ENCODE measurements at places on chromosomes 5 and 9. TPM values are rescaled to one million over a fixed set of nuclear protein-coding genes. Genes with fewer than 3 reads are reported as not detected.

DNA sequence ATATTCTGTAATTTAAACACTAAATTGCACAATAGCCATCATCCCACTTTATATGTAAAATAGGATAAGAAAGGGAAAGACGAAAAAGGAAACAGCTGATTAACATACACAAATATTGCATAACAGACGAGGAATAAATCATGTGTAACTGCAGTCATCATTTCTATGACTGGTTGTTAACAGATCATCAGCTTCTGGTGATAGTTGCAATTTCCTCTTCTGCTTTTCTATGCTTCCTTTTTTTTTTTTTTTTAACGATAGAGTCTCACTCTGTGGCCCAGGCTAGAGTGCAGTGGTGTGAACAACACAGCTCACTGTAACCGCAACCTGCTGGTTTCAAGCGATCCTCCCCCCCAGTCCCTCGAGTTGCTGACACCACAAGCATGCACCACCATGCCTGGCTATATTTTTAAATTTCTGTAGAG, 22.5 kb upstream of the JAKMIP2 start:
- no peak overlapping the region for H3K4me3 ChIP-seq
- H3K36me3 ChIP-seq = no peaks in the 10 kb centered on the region
- no peaks in the 10 kb centered on the region for H3K4me1 ChIP-seq
- peak; percentile 59 for ATAC-seq
- no peak overlapping the region for H3K27ac ChIP-seq

DNA sequence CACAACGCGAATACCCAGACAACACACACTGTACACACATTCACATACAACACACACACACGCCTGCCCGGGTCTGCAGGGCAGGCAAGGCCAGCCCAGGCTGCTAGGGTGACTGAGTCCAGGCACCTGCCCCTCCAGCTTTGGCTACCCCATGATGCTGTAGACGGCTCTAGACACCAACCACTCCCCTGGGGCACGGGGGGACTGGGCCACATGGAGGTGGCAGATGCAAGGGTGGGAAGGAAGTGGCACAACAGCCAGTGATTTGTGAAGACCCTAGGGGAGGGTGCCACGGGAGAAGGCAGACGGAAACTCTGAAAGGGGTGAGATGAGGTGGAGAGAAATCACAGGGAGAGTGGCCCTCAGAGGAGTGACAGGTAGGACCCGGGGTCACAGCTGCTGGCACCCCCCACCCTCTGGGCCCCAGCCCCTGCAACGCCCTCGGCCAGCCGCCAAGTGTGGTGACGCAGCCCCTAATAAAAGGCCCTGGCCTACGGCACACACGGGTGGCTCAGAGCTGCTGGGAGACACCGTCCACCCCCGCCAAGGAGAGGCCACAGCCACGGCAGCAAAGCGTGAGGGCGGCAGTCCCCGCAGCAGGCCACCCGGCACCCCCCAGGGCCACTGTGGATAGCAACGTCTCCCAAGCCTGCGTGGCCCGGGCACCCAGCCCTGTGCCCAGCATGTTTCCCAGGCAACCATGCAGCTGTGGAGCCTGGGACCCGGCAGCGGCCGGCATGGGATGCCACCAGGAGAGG, 6.6 kb upstream of the CCDC187 start:
- H3K27me3 ChIP-seq = peaks cover 3% of the 10 kb centered on the region
- H3K27ac ChIP-seq = no peak overlapping the region
- H3K4me1 ChIP-seq = no peaks in the 10 kb centered on the region
- H3K36me3 ChIP-seq = no peaks in the 10 kb centered on the region
- ATAC-seq = no peak
- H3K4me3 ChIP-seq = no peak overlapping the region

DNA sequence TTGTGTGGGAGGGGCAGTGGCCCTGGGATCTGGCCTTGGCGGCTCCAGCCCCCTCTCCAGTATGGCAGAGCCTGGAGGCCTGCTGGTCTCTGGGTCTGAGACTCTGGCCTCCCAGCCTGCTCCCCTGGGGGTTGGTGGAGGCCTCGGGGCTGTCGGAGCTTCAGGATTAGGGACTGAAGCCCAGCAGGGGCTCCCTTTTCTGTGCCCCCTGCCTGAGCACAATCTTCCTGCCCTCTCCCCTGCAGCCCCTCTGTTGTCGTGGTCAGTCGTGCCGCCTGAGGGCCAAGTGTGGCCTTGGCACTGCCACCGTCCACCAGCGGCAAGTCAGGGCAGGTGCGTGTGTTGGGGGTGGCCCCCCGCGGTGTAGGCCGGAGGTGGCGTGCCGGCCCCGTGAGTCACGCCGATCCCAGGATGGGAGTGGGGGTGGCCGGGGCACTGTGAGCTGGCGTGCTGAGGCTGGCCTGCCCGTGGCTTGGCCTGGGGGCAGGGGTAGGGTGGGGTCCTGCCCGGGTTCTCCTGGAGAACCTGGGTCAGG, 53.6 kb downstream of the RXRA start:
- H3K27me3 ChIP-seq = no peaks in the 10 kb centered on the region
- no peak overlapping the region for H3K27ac ChIP-seq
- ATAC-seq = no peak
- H3K4me1 ChIP-seq = peaks cover 17% of the 10 kb centered on the region
- no peaks in the 10 kb centered on the region for H3K36me3 ChIP-seq
- H3K4me3 ChIP-seq = no peak overlapping the region

The ARID3C gene
- 0.42 TPM for total RNA-seq

The SHOC1 gene
- not detected for total RNA-seq

Measured in activated T-helper 17 cell treated with anti-CD3 and anti-CD28 coated beads, Interleukin-2, amount 50 U/mL, for 72 hours (primary cell).